ENCODE measurements at places on chromosomes 6 and 20. TPM values are rescaled to one million over a fixed set of nuclear protein-coding genes. Genes with fewer than 3 reads are reported as not detected.

ID4 gene
- total RNA-seq, result 3.5 TPM

TCF15 gene
- total RNA-seq, result not detected

RAD21L1 gene
- total RNA-seq, result 0.29 TPM

NCOA5 gene
- 13.8 TPM for total RNA-seq

IPCEF1 gene
- total RNA-seq, result not detected

ATG5 gene
- total RNA-seq, result 31.4 TPM

LIN28B gene
- not detected for total RNA-seq

NHLRC1 gene
- 0.29 TPM for total RNA-seq

OSER1 gene
- 30.3 TPM for total RNA-seq

TINAG gene
- total RNA-seq, result not detected

DEFB124 gene
- total RNA-seq, result not detected

CGAS gene
- total RNA-seq, result 4.3 TPM

CDK5RAP1 gene
- 23.9 TPM for total RNA-seq

UST gene
- total RNA-seq, result 8.5 TPM

VSX1 gene
- total RNA-seq, result not detected

RIMS4 gene
- total RNA-seq, result not detected

SLC44A4 gene
- not detected for total RNA-seq

All from myometrial cell (primary cell).